ENCODE measurements at places on chromosomes 12 and 14.

- DNase-seq, result peak; percentile 83
These were observed 40.9 kb downstream of the CCDC85C start for GRCh38 chr14:99562856-99563748.

DNA sequence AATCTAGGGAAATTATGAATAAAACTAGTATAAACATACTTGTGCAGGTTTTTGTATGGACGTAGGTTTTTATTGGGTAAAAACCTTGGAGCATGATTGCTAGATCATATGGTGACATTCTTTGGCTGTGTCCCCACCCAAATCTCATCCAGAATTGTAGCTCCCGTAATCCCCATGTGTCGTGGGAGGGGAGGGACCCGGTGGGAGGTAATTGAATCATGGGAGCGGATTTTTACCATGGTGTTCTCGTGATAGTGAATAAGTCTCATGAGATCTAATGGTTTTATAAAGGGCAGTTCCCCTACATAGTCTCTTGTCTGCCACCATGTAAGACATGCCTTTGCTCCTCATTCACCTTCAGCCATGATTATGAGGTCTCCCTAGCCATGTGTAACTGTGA is 120.9 kb downstream of the FOXA1 start:
- no peak for DNase-seq

DNA sequence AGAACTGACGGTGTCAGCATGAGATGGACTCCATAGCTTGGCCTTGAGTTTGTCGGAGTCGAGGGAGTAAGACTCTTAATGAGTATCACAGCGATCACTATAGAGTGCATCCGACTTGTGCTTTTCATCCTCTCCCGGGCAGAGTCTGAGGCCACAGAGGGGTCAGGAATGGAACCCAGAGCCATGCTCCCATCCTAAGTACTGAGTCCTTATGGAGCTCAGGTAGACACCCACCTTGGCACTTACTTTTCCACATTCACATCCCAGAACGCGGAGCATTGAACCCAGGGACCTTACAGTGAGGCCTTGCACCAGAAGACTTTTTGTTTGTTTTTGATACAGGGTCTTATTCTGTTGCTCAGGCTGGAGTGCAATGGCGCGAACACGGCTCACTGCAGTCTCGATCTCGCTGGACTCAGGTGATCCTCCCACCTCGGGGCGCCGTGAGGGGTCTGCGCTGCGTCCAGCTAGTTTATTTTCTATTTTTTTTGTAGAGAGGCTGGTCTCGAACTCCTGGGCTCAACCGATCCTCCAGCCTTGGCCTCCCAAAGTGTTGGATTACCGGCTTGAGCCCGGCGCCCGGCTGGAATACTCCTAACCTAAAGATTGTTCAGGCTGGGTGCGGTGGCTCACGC is 719 bp upstream of the SRSF9 start:
- DNase-seq, result peak; percentile 37

DNA sequence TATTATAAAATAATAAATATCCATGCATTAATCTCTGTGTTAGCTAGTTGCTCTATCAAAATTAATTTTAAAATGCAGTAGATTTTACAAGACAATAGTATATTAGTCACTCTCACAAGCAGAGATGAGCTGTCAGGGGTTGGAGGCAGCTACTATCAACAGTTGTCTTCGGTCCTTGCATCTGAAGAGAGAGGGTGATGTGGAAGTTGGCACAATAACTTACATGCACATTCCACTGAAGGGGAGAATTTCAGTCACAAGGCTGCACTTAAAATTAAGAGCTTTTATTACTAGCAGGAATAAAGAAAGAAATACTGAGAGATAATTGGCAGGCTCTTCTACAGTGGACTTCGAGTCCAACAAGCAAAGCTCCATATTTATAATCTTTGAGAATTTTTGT is 166.9 kb upstream of the DCN start:
- DNase-seq, result peak; percentile 62

- no peak for DNase-seq
These were observed 164.6 kb upstream of the HMGA2 start for GRCh38 chr12:65659681-65660080.

DNA sequence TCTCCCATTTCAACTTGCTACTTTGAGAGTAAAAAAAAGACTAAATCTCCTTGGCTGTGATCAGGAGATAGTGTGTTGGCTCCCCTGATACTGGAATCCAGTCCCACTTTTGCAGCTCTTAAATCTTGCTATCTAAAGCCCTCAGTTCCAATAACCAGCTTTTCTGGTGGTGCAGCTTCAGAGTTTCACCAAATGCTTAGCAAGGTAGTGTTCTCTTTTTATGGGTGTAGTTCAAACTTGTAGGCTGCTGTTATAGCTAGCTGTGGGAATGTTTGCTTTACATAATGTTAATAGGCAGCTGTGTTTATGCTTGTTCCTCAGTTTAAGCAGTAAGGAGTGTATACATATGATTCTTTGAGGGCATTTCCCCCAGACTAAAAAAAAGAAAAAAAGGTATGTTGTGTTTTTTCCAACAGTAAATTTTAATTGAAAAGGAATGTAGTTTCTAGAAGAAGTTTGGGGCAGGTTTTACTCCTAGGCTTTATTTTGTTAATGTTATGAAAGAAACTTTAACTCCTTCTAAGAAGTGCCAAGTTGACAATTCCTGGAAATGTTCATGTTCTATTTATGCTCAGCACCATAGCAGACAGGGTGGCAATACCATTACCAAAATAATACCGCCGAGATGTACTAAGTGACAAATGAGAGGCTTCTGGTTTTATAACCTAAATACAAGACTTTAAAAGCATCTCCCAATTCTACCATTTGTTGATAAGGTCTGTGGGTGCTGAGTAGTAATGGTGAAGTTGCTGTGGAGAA is 12.1 kb downstream of the CRADD start:
- DNase-seq, result no peak

DNA sequence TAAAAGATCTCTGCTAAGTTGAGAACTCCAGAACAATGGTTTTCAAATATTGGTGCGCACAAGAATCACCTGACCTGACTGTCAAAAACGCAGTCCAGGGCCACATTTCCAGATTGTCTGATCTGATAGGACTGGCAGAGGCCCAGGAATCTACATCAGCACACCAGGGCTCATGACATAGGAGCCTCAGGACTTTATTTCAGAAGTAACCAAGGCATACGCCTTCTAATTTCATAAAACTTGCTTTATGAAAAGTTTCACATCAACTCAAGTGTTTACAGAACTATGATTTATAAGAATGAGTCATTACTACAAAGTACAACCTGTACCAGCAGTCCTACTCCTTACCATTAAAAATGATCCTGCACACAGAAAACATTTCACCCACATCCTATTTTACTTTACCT is 47.7 kb upstream of the PTPRO start:
- no peak for DNase-seq

GRCh38 chr12:103620395-103620794 is 33.3 kb downstream of the STAB2 start:
- no peak for DNase-seq

GRCh38 chr12:100899301-100899700 is 104.7 kb downstream of the ANO4 start:
- no peak for DNase-seq

DNA sequence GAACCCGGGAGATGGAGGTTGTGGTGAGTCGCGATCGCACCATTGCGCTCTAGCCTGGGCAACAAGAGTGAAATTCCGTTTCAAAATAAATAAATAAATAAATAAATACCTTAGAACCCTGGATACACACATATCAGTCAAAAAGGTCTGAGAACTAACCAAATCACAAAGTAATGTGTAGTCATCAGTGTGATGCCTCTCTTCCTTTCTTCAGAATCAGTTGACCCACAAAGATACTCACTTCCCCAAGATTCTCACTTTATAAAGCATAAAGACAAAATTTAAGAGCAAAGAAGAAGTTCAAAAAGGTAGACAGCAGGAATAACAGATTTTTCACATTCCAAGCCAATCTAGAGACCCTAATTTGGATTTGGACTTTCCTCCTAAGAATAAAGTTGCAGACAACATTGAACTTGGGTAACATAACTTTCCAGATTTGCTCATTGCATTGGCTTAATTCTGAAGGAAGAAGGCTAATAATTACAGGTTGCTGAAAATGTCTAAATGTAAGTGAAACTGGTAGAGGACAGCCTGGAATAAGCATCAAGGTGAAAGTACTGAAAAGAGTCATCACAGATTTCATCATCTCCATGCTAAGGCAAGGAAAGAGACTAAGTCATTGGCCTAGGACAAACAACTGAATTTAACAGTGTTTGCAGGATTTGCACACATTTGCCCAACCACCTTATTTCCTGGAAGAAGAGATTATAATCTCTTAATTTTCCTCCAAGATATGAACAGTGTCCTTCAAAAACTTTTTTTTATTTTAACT is 17.4 kb downstream of the TMED10 start:
- DNase-seq, result no peak

- DNase-seq, result no peak
These were observed 96.7 kb downstream of the TRHDE start for GRCh38 chr12:72368719-72369422.

DNA sequence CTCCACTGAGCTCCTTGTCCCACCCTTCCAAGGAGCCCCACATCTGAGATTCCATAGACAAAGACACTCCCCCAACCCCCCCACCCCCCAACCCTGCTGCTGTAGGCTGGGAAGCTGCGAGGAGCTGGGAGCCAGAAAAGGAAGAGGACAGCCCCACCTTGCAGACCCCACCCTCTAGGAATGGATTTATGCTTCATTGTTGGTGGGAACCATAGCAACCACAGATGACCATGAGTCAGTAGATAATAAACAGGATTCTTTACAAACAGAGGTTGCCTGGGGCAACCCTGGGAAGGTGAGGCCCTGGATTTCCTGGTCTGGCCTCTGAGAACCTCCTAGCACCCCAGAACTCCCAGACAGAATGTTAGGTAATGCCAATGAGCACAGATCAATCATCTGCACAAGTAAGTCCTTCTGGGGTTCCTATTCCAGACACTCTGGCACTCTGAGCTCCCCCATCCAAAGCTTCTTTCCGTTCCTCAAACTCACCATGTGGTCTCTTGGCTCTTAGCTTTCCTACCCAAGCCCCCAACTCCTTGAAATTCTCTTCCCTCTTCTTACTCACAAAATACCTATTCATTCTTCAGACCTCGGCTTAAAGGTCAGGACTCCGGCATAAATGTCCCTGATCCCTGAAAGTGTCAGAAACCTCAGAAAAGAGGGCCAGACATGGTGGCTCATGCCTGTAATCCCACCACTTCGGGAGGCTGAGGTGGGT is 15.2 kb upstream of the PLEKHG6 start:
- DNase-seq, result peak; percentile 81

GRCh38 chr14:36856095-36856878 is 194.6 kb downstream of the PAX9 start:
- no peak for DNase-seq

GRCh38 chr12:31828071-31828470 is 99.2 kb upstream of the AMN1 start:
- DNase-seq, result no peak

- DNase-seq, result no peak
These were observed 93.3 kb downstream of the RIMBP2 start for GRCh38 chr12:130622803-130623202.

- DNase-seq, result no peak
These were observed 638.5 kb downstream of the MED13L start for GRCh38 chr12:115638733-115639647.

Measured in fibroblast of the aortic adventitia (primary cell).